ENCODE measurements at places on chromosomes 12 and 14.

DNA sequence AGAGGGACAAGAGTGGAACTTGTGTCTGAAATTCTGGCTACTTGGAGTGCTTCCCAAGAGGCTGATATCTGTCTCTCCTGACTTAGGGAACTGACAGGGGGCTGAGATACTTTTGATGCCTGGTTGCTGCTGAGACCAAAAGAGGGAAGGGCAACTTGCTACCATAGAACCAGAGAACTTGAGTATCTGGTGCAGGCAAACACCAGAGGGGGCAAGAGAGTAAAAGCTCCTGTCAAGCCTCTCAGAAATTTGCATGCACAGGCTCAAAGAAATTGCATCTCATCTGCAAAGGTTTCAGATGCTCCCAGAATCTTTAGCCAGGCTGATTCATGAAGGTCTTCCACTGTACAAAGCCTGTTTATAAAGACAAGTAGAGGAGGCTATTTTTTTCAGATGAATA is 391.3 kb upstream of the FOXG1 start:
- DNase-seq, result no peak

DNA sequence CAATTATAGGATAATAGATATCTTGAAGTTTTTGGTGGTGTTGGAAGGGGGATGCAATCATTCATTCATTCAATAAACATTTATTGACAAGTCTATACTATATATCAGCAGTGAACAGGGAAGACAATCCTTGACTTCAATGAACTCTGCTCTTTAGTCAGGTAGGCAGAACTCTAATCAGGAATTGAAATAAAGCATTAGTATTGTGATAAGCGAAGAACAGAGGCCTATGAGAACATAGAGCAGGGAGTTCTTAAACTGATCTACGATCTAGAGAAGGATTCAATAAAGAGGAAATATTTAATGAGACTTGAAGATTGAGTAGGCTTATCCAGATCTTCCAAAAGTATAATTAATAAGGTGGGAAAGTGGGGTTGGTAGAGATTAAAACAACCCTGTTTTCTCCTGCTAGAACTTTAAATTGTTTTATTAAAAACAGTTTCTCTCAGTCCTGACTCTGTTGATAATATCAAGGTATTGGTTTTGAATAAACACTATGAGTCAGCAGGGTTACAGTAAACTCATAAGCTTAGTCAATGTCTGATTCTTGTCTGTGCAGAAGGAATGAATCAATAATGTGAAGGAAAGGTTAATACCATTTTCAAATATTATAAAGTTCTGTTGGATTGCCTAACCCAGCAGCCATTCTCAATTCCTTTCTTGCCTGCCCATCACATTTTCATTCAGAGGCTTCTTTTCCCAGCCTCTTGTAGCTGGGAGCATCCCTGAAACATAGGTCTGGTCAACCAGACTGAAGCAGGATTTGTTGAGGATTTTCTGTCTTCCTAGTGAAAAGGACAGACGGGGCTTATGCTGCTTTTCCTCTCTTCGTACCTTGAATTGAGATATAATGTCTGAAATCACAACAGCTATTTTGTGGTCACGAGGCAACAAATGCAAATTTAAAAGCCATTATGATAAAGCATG is 38.9 kb upstream of the KTN1 start:
- no peak for DNase-seq

- no peak for DNase-seq
Measured at GRCh38 chr14:73789989-73790581, 61.5 kb upstream of the PTGR2 start.

- DNase-seq, result no peak
Measured at GRCh38 chr14:31294746-31295405, 87.3 kb upstream of the HECTD1 start.

Data from NCI-H510A (cell line).